ENCODE measurements at places on chromosomes 7 and 10. TPM values are rescaled to one million over a fixed set of nuclear protein-coding genes. Genes with fewer than 3 reads are reported as not detected.

Gene CALML5
- total RNA-seq, result not detected

Gene TAS2R5
- total RNA-seq, result 2.3 TPM

Gene ACTR3C
- total RNA-seq, result 5.4 TPM

Gene CCL24
- total RNA-seq, result 2.5 TPM

Gene CFAP43
- total RNA-seq, result 0.60 TPM

Gene MIOS
- 44.0 TPM for total RNA-seq

Gene SUN3
- total RNA-seq, result not detected

Gene ELMO1
- 70.1 TPM for total RNA-seq

Gene DNAJB6
- 102 TPM for total RNA-seq

DNA sequence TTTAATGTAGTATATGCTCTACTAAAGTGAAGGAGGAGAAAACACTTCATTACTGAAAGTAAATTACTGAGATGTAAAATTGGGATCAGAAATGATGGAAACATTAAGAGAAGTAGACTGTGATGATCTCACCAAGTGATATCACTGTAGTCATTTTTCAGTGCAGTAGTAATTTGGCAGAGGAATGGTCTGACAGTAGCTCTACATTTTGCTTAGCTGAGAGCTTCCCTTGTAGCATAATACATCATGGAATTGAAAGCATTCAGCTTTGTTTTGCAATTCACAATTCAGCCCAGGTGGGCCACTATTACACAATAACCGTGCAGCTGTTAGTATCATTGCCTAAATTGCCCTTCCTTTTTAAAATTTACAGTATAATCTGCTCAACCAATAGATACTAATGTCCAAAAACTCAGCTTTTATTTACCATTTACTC lies 19.4 kb upstream of the CABCOCO1 start:
- no peak for DNase-seq

- DNase-seq, result no peak
These were observed 857 bp downstream of the INTS15 start for GRCh38 chr7:6590645-6591110.

DNA sequence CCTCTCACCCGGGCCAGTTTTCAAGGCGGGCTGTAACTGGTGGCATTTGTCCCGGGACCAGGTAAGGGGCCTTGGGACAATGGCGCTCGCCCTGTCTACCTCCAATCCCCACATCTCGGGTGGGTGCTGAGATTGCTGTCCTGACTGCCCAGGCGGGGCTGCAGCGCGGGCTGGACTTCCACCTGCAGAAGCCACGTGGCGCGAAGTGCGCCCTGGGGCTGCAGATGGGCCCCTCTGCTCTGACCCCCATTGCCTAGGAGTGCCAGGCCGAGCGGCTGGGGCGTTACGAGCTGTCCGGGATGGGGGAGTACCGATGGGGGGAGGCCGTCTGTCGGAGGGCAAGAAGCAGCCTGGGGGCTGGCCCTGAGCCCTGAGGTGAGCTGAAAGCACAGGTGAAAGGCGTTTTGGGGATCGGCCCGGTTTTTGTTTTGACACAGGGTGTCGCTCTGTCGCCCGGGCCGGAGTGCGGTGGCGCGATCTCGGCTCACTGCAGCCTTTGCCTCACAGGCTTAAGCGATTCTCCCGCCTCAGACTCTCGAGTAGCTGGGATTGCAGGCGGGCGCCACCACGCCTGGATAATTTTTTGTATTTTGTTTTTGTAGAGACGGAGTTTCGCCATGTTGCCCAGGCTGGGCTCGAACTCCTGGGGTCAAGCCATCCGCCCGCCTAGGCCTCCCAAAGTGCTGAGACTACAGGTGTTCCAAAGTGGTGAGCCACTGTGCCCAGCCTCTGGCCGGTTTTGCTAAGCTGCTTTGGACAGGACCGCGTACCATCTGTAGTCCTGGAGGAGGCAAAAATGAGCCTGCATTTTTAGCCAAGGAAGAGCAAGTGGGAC lies at the start of gene SFXN2:
TSS of gene SFXN2 (plus strand) at position 16 of the 835 bp plus-strand sequence. CDS start 12,001 bp downstream, outside the sequence.
- DNase-seq, result no peak

DNA sequence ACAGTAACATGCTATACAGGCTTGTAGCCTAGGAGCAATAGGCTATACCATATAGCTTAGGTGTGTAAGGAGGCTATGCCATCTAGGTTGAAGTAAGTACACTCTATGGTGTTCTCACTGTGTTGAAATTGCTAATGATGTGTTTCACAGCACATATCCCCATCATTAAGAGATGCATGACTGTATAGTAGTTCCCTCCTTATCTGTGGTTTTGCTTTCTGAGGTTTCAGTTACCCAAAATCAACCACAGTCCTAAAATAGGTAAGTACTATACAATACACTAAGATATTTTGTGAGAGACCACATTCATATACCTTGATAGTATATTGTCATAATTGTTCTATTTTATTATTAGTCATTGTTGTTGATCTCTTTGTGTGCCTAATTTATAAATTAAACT lies 12.7 kb downstream of the FZD1 start:
- DNase-seq, result no peak

DNA sequence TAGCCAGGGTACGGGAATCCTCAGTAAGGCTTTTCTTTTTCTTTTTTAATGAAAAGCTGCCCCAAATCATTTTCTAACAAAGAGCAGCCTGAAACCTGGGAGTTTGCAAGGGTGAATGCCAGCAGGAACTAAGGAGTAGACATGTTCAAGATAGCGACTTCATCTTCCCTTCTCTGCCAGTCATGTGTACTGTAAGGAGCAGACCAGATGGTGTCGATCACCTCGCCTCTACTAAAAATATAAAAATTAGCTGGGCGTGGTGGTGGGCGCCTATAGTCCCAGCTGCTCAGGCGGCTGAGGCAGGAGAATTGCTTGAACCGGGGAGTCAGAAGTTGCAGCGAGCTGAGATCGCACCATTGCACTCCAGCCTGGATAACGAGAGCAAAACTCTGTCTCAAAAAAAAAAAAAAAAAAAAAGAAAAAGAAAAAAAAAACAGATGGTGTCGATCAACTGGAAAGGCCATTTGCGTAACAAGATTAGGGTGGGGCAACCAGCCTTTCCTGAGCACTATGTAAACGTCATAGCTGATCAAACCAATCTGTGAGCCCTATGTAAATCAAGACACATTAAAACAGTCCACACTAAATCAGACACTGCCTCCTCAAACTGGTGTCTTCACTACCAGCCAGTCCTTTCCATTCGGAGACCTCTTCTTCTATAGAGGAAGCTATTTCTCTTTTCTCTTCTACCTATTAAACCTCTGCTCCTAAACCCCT lies 33.8 kb downstream of the NOLC1 start:
- no peak for DNase-seq

- DNase-seq, result no peak
These were observed 2.8 kb downstream of the WNT16 start for GRCh38 chr7:121331574-121331973.

DNA sequence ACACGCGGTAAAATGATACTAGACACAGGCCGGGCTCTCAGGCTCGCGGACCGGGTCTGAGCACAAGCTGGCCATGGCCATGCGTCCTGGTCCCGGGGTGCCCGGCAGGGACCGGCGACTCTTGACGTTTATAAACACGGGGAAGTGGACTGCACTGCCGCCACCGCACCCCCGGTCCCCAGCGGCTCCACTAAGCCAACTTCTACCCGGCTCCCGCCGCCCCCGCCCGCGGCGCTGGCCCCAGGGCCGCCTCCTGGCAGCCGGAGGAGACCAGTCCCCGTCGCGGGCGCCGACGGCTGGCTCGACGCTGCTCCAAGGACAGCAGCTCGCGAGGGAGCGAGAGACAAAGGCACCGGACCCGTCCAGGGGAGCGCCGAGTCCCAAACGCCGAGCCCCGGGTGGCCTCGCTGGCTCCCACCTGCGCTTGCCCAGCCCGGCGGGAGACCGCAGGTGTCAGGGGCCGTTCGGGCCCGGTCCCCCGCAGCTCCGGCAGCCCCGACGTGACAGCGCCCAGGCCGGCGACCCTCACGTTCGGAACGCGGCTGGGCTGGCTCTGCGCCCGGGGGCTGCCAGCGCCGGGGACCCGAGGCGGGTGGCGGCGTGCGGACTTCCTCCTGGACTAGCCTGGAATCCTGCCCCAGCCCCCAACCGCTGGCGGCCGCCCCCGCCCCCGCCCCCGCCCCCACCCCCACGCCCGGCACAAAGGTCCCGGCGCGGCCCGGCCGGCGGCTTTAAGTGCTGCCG lies 517 bp downstream of the ITGB1 start:
- no peak for DNase-seq

DNA sequence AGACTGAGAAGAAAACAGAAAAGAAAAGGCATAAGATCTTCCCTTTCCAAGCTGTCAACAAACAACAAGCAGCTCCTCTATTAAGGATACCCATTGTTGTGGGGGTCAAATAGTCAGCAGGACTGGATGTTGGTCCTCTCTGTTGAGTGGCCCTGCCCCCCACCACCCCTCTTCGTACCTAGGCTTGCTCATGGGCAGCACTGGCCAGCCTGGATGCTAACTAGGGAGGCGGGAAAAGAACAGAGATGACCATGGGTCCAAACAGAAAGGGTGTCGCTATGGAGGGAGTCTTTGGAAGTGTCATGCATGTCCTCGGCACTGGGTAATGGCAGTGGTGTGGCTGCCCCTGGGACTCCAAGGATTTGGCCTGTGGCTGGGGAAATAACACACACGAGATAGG lies 45.6 kb downstream of the SPDYE5 start:
- DNase-seq, result no peak

DNA sequence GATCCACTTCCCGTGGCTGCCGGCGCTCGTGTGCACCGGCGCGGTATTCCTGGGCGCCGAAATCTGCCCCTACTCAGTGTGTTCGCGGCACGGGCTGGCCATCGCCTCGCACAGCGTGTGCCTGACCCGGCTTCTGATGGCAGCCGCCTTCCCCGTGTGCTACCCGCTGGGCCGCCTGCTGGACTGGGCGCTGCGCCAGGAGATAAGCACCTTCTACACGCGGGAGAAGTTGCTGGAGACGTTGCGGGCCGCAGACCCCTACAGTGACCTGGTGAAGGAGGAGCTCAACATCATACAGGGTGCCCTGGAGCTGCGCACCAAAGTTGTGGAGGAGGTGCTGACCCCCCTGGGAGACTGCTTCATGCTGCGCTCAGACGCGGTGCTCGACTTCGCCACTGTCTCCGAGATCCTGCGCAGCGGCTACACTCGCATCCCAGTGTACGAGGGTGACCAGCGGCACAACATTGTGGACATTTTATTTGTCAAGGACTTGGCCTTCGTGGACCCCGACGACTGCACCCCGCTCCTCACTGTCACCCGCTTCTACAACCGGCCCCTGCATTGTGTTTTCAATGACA lies 1.3 kb downstream of the CNNM1 start:
- no peak for DNase-seq

- no peak for DNase-seq
These were observed 118.5 kb downstream of the ABLIM1 start for GRCh38 chr10:114539623-114540022.

Data from omental fat pad (tissue), 4 donors.